ENCODE measurements at places on chromosomes 11 and 22. TPM values are rescaled to one million over a fixed set of nuclear protein-coding genes. Genes with fewer than 3 reads are reported as not detected.

KIF18A gene
- 1.2 TPM for total RNA-seq

RIMBP3C gene
- total RNA-seq: not detected

PGM2L1 gene
- 2.7 TPM for total RNA-seq

OR8B8 gene
- total RNA-seq: not detected

DPP3 gene
- total RNA-seq: 19.6 TPM

DNA sequence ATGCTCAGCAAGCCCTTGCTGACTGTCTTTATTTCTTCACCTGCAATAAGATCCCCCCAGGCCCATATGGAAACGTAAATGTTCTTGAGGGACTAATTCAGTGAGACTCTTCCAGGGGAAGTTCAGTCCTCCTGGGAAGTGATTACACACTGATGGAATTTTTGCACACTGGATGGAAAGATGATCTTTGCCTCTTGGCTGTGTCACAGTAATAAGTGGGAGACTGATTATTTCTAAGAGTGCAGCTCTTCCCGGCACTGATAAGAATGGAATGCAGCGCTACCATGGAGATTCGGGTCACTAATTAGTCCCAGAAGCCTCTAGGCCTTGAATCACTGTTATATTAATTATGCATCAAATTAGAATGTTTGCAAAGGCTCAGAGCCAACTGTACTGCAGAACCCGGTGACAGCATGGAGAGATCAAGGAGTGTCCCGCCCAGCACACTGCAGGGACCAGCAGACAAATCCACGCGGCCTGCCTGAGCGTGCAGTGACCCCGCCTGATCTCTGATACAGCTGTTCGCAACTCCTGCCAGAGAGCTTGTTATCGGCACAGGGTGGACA lies 178.3 kb downstream of the SNX19 start:
- no peak for DNase-seq

GRCh38 chr11:16833026-16833425 lies 94.6 kb downstream of the C11orf58 start:
- DNase-seq: no peak

DNA sequence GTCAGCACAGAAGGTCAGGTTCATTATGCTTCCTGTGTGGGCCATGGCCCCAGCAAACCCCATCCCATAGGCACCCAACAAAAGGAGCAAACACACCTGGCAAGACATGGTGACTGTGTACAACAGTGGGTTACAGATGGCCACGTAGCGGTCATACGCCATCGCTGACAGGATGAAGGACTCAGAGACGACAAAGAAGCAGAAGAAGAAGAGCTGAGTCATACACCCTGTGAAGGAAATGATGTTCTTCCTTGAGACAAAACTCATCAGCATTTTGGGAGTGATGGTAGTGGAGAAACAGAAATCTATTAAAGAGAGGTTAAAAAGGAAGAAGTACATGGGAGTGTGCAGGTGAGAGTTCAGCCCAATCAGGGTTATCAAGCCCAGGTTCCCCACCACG lies 309 bp downstream of the OR8B12 start:
- no peak for DNase-seq

DNA sequence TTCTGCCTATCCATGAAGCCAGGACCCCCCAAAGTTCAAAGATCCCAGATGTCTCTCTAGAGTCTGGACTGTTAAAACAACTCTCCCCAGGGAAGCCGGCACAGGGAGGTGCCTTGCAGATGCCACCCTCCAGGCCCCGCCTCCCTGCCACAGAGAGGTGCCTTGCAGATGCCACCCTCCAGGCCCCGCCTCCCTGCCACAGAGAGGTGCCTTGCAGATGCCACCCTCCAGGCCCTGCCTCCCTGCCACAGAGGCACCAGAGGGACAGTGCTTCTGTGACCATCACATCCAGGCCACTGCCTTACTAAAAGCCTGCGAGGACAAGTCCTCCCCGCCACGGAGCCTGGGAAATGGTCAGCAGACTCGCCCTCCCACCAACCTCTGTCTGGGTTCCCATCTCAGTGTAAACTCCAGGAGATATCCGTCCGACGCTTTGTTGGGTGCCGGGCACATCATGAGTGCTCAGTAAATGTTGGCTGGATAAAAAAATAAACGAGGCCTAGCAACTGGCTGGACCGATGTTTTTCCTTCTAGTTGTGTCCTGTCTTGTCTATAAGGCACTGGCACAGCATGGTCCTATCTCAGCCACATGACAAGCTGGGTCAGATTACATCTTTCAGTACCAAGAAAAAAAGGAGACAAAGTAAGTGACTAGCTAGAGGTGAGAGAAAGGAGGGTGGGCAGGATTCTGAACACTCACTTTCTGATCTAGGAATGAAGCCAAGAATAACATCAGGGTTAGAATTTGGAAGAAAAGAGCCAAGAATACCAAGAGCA lies 91.2 kb upstream of the CSNK2A3 start:
- no peak for DNase-seq

DNA sequence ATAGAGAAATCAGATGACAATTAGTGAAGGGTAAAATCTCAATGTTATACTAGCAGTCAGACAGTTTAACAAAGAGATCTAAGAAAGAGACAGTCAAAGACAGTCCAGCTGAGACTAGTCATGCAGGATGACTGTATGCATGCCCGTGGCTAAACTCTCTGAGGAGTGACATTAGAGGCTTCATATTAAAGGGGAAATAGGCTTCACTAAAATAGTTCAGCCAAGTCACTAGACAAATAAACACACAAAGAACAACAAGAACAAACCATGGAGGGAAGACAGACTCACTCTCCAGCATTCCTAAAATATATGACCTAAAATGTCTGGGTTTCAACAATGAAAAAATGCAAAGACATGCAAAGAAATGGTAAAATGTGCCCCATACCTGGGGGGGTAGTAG lies 18.6 kb upstream of the APLNR start:
- no peak for DNase-seq

- no peak for DNase-seq
Measured at GRCh38 chr11:130725421-130726233, 190.7 kb downstream of the SNX19 start.

DNA sequence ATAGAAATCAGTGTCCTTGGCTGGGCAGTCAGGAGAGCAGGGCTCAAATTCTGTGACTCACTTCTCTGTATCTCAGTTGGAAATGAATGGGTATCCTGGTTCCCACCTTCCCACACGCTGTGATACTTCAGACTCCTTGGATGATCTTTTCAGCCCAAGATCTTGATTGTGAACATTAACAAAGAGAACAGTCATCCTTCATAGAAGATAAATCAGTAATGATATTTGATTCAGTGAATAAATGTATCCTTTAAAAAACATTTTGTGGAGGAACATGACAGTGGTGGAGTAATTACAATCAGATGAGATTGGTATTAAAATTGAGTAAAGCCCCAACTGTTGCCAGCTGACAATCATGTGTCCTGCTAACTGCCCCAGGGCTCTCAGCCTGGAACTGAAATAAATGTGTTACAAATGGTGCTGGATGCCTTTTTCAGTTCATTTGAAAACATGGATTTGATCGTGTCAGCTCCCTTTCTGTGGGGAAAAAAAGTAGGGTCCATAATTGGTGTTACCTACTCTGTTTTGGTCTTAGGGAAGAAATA lies 72.9 kb upstream of the OR5AN1 start:
- no peak for DNase-seq

- no peak for DNase-seq
Measured at GRCh38 chr11:90564531-90564930, 341.7 kb upstream of the CHORDC1 start.

DNA sequence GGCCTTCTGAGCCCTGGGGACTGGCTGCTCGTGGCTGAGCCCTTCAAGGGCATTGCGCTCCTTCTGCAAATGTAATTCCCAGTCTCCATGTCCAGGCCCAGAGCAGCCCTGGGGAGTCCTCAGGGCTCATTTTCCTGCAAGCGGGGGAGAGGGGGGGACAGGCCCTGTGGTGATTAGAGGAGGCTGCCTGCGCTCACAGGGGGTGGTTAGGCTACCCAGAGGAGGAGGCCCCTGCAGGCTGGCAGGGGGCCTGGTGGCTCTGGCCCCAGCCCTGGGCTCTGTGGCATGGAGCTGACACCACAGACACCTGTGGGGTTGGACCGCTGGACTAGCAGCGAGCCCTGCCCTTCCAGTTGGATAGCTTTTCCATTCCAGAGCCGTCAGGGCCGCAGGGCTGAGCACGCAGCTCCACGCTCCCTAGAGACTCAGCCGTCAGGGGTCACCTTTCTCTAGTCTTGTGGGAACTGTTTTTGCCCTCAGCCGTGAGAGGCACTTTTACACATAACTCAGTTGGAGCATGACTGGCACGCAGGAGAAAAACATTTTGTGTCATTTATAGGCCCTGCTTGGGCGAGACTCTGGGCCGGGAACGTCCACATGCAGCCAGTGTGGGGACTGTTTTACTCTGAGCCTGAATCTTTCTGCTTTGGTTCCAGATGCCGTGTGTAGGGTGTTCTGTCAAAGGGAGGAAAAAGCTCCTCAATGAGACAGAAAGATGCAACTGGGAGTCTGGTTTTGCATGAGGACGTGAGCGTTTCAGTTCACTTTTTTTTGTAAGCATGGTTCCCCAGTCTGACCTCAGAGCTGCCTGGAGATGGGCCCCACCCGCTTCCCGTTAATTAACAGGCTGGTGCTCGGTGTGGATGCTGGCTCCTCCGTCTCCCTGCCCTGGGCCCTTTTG lies 58.1 kb downstream of the LRP5 start:
- DNase-seq: no peak

DNA sequence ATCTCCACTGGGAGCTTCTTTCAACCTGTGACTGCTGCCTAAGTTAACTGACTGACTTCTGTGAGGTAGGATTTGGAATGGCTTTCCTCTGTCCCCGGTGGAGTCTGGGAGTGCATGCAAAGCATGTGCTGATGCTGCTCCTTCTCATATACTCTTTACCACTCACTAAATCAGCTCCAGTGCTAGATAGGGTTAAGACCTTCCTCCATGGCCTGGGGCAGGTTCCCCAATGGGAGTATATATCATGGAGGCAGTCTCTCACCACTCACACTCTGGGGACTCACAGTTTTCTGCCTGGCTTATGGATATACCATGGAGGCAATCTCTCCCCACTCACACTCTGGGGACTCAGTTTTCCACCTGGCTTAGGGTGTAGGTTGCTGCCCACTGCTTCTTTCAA lies 10.1 kb upstream of the FANCF start:
- no peak for DNase-seq

DNA sequence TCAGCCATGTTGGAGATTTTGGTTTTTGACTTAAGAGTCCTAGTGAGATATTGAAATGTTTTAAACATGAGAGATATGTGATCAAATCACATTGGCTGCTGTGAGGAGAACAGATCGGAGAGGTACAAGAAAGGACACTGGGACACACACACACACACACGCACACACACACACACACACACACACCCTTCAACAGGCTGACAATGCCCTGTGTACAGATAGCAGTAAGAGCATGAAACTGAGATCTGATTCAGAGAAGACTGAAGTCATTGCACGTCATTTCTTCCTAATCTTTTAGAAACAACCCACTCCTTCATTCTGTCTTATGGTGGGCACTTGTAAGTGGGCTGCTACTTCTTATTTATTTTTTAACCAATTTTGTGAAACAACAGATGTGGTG lies 200.5 kb upstream of the E2F8 start:
- DNase-seq: no peak

- no peak for DNase-seq
Measured at GRCh38 chr22:18103527-18104269, 6.9 kb upstream of the TUBA8 start.

DNA sequence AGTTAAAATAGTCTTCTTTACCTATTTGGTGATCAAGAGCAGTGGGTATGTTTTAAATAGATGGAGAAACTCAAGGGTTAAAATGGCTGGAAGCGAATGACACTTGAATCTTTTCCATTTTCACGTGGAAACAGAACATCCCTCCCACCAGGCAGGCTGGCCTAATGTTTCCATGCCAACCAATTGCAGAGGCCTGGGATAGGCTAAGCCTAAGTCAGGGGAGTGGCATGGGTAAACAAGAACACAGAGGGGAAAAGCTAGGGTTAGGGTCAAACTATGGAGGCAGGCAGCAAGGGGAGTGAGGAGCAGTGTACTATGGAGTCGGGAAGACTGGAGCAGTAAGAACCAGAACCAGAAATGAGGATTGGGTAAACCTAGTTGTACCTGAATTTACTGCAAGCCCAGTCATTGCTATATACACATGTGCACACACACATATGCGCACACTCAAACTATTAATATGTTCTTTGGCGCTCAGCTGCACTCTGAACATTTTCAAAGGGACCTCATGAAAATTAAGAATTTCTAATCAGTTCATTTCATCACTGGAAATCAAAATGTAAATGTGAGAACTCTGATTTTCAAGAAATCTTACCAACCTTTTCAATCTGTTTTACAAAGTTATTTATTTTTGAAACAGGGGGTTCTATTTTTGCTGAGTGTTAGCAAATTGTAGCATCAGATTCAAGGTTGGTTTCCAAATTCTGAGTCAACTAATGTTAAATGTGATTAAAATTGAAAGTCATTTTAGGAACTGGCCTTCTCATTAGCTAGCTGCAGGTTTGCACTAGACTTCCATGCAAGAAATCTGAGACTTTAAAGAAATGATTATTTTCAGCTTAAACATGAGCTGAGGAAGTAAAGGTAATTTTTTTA lies 327.0 kb upstream of the CCDC90B start:
- DNase-seq: no peak

- DNase-seq: no peak
Measured at GRCh38 chr22:22738959-22739585, 94.7 kb downstream of the GGTLC2 start.

- no peak for DNase-seq
Measured at GRCh38 chr11:4467811-4468606, 14.4 kb upstream of the OR52K1 start.

DNA sequence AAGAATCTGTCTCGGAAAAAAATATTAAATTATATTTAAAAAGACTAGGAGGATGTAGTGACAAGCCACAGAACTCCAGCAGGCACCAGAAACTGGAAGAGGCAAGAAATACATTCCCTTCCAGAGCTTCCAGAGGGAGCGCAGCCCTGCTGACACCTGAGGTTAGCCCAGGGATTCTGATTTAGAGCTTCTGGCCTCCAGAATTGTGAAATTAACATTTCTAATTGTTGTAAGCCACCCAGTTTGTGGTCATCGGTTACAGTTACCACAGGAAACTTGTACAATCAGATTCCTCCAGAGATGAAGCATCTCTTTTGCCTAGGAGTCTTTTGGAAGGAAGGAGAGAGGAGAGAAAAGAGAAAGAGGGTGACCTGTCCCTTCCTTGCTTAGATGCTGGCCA lies 6.4 kb upstream of the UBASH3B start:
- DNase-seq: no peak

DNA sequence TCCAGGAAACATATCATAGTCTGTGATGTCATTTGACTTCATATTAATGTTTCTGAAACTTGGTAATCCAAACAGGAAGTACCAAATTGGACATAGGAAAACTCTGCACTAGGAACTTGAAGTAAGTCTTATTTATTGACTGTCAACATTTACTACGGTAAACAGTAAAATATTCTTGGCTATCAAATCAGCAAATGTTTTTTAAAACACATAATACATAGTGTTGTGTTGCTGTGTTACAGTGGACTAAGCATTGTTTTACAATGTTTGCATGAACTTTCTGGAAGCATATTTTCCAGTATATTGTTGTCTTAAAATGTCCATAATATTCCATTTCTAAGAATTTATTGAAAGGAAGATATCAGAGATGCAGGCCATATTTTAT lies 2.8 kb upstream of the OR51E2 start:
- DNase-seq: no peak

All from omental fat pad (tissue), 4 donors.